ENCODE measurements at places on chromosomes 11 and 22.

DNA sequence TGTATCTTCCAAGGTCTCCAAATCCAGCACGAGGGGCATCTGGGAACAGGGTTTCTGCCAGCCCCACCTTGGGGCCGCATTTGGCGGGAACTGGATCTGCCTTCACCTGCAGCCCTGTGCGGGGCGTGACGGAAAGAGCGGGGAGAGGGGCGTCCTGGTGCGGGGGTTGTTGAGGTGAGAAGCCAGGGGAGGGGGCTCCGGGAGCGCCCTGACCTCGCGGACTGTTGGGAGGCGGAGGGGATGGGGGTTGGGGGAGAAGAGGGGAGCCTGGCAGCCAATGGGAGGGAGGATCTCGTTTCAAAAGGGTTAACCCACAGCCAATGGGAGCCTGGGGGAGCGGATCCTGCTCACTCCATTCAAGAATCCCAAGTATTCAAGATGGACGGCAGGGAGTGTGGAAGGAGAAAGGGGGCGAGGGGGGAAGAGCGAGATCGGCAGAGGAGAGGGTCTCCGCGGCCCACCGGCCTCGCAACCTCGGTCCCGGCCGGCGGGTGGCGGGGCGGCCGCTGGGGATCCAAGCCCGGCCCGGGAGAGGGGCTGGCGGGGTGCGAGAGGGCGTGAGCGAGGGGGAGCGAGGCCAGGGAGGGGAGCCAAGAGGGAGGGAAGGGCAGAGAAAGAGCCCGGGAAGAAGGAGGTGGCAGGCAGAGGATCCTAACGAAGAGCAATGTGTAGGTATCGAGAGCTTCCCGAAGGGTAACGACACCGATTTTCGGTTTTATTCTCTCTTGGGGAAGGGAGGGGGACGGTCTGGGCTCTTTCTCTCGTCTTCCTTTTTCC, 11.5 kb downstream of the YPEL4 start:
- no peak for DNase-seq

- no peak for DNase-seq
Observed at GRCh38 chr22:39556970-39557841, 13.3 kb upstream of the CACNA1I start.

DNA sequence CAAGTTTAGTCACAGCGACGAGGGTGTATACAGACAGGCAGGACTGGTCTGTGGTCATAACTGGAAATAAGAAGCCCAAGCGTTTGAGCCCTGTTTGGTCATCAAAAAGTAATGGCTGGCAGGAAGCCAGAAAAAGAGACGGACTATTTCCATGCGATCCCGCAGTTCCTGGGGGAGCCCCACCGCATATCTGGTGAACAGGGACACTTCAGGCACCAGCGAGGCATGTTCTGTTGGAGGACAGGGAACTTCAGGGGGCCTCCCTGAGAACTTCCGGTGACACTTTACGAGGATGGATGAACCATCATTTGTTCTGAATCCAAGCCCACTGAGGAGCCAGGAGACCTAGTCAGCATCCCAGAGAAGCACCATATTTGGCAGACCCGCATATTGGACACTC, 29.7 kb upstream of the TRIM29 start:
- no peak for DNase-seq

GRCh38 chr11:1340111-1340510, 30.7 kb upstream of the TOLLIP start:
- peak; percentile 19 for DNase-seq

- no peak for DNase-seq
Observed at GRCh38 chr22:39306456-39307361, 12.7 kb downstream of the RPL3 start.

DNA sequence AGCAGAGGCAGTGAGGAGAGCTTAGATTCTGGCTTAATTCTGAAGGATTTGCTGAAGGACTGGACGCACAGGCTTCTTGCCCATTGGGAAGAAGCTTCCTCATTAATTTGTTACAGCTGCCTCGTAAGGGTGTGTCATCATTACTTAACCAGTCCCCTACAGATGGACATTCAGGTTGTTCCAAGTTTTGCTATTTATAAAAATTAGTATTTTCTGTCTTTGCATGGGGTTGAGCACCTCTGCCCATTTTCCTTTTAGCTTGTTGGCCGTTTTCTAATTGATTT, 38.1 kb downstream of the CAPN1 start:
- no peak for DNase-seq

All from omental fat pad (tissue), 4 donors.